ENCODE measurements at places on chromosomes 12 and 14.

DNA sequence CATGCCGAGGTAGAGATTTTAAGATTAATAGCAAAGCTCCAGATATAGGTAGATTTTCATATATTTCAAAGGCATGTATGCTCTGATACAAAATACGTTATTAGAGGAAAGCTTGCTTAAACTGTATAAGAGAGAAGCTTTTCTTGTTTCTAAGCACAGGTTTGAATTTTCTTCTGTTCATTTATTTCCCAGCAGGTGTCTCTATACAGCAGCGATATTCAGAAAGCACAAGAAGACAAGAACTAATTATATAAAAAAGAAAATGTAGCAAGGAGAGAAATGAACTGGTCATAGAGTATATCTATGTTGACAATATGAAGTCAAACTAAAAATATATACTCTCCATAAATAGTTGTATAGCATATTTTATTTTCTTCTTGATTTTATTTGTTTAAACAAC is 307.4 kb upstream of the NOVA1 start:
- DNase-seq, result no peak

DNA sequence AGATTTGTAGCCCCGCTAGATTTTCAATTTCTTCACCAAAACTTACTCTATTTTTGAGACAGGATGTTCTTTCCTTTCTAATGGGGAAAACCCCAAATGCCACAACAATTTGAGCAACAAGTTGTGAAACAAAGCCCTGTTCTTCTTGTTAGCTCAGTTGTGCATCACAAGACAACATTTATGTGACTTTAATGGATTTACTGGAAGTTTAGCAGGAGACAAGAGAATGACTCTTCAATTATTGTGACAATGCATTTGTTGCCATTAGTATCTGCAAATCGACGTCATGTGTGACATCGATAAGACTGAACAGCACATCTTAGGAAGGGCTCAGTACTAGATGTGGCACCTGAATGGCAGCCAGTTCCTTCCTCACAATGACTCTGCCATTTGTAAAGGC is 1028.9 kb upstream of the TMEM132C start:
- no peak for DNase-seq

DNA sequence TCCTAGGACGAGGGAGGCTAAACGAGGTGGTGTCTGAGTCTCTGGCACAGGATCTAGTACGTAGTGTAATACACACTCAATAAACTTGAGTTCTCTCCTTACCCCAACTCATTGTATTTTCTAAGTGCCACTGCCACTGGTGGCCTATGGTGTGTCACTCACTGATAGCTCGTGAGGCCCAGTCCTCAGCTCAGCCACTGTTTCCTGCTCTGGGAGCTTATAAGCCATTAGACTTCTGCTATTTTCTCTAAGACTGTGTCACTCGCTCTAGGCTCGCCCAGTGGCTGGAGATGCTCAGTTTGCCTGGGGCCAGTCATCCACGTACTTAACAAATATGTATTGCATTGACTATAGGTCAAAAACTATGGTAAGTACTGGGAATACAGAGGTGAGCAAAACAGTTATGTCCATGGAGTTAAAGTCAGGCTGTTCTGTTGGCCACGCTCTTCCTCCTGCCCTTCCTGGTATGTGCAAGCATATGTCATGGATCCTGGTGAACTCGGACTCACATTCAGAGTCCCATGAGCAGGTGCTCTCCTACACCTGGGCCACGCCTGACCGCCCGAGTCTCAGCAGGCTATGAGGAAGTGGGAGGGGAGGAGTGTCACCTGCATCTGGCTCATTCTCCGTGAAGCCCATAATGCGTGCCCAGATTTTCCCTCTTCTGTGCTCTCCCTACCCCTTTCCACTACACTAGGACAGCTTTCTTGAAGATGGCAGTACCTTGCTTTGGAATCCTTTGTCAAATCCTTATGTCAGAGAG is 41.6 kb downstream of the DEGS2 start:
- DNase-seq, result no peak

- DNase-seq, result no peak
Measured at GRCh38 chr12:39792938-39793337, 173.3 kb upstream of the ABCD2 start.

GRCh38 chr12:82714427-82714826 is 27.7 kb downstream of the TMTC2 start:
- DNase-seq, result no peak

DNA sequence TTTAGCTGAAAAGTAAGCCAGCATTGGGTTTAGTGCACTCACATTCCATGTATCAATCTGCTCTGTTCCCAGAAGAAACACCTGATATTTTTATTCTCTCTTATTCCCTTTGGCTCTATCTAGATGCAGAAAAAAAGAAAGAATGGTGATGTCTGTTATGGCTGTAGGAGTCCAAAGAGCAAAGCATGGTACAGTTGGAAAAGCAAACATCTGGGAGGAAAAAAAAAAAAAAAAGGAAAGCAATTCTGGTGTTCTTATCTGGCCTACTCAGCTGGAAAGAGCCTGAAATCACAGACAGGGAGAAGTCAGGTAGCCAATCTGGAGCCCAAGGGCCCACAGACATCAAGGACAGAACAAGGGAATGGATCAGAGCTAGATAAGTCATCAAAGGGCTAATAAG is 293.9 kb downstream of the DUSP6 start:
- no peak for DNase-seq
